ENCODE measurements at places on chromosomes 2 and 18. TPM values are rescaled to one million over a fixed set of nuclear protein-coding genes. Genes with fewer than 3 reads are reported as not detected.

BCL11A gene
- total RNA-seq: not detected

TEKT4 gene
- not detected for total RNA-seq

SLC5A7 gene
- not detected for total RNA-seq

REG3G gene
- total RNA-seq: not detected

DNA sequence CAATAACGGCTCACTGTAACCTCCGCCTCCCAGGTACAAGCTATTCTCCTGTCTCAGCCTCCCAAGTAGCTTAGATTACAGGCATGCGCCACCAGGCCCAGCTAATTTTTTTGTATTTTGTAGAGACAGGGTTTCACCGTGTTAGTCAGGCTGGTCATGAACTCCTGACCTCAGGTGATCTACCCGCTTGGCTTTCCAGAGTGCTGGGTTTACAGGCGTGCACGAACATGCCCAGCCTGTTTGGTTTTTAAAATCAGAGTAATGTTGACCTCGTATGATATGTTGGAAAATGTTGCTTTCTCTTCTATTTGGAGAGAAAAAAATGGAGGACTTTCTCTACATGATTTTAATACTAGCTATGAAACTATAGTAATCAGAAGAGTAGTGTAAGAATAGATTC, 386.2 kb downstream of the PTH2R start:
- no peak for DNase-seq

DNA sequence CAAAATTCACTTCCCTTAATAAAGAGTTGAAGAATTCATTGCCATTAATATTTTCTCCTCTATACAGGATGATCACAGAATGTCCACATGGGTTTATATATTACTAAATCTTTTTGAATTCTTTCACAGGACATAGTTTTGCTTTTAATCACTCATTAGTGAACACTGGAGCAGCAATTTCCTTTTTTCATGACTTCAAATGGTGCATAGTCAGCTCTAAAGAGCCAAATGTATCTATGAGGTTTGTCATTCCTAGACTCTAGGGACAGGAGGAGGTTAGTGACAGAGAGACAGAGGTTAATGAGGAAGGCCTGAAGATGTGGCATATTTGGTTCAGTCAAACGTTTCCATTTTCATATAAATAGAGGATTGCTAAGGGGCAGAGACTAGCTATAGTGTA, 111.8 kb downstream of the FSHR start:
- DNase-seq: no peak

DNA sequence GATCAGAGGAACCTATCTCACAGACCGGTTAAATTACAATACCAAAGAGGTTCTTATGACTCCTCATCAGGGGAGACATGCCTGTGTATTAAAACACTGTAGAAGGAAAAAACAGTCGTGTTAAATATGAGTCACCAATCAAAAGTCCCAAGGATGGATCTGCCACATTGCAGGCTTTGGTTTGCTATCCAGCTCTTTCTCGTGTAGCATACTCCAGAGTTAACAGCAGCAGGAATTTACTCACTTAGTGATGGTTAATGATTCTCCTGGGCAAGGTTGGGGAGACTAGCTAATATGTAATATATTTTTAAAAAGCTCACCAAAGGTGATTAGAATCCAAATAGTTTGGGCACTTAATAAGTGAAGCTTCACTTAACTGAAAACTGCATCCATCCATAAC, 109.7 kb downstream of the MBD5 start:
- peak; percentile 10 for DNase-seq

GRCh38 chr2:43133708-43134570, 92.5 kb downstream of the ZFP36L2 start:
- DNase-seq: no peak

DNA sequence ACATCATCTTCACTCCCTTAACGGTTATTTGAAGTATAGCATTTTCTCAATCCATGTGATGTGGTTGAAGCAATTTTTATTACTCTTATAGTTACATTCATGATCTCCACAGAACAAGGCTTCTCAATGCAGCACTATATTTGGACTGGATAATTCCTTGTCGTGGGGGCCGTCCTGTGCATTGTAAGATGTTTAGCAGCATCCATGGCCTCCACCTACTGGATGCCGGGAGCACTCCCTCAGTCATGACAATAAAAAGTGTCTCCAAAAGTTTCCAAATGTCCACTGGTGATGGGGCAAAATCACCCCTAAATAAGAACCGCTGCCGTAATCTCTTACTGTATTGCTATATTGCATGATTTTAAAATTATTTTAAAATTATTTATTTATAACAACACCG, 110.6 kb upstream of the DDX18 start:
- no peak for DNase-seq

DNA sequence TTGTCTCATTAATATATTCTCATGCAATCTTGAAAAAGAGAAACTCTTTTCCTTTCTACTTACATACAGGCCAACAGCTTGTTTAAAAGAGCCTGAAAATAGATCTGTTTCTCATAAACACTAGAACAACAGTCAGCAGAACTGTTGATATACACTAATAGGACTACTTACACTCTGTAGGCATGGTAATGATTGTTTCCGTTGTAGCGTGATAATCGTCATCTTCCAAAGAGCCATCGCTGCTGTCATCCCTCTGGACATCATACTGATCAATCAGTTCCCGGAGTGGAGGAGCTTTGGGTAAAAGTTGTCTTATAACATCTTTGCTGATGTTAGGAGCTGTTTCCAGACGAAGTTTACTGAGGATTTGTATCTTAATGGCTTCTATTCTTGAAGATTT, 476 bp downstream of the MSTN start:
- DNase-seq: no peak

DNA sequence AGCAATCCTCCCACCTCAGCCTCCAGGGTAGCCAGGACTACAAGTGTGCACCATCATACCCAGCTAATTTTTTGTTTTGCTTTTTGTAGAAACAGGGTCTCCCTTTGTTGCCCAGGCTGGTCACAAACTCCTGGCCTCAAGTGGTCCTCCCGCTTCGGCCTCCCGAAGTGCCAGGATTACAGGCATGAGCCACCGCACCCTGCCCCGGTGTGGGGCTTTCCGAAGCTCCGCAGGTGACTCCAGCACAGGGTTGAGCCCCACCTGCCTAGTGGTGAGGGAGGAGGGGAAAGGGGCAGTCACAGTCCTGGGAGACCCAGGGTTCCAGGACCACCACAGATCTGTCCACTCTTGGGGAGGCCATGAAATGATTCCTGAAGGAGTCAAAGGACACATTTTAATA, 5.2 kb downstream of the PRLH start:
- no peak for DNase-seq

DNA sequence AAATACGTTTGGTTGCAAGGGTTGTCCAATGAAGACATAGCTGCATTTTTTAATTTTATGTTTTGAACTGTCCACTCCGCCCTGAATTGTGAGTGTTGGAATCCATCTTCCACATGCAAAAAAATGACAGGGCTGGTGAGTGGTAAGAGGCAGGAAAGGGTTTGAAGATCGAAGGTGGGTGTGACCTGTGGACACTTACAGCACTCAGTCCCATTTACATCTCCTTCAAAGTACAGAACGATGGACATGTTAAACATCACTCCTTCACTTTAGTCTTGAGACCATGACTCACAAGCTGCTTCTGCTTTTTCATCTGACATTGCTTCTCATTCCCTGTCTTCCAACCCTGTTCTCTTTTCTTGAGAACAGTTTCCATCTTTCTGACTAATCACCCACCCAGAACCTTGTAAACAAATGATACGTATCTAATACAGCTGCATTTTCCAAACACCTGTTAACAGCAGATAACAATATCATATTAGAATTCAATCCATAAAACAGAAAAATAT, 179.3 kb downstream of the ZNF516 start:
- no peak for DNase-seq

- peak; percentile 93 for DNase-seq
These were observed 501.1 kb upstream of the TNP1 start for GRCh38 chr2:217360781-217361482.

DNA sequence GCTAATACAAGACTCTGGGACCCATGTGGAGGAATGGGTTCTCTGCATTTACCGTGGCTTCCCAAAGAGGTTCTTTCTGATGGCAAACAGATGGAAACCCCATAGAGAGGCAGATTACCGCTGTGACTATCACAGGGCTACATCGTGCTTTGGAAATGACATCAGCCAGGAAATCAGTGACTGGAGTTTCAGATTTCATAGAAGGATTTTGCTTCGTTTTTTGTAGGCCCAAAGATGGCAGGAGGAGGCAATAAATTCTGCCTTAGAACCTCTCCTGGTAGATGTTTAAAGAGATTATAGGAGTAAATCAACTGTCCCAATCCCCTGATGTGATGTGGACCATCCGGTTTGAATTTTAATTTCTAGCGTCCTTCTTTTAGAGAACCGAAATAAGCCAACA, 214.1 kb downstream of the AGPS start:
- DNase-seq: no peak

GRCh38 chr2:186595219-186595618, 5.4 kb downstream of the ITGAV start:
- DNase-seq: peak; percentile 68

- peak; percentile 82 for DNase-seq
These were observed 36.6 kb upstream of the IKZF2 start for GRCh38 chr2:213187833-213188532.

DNA sequence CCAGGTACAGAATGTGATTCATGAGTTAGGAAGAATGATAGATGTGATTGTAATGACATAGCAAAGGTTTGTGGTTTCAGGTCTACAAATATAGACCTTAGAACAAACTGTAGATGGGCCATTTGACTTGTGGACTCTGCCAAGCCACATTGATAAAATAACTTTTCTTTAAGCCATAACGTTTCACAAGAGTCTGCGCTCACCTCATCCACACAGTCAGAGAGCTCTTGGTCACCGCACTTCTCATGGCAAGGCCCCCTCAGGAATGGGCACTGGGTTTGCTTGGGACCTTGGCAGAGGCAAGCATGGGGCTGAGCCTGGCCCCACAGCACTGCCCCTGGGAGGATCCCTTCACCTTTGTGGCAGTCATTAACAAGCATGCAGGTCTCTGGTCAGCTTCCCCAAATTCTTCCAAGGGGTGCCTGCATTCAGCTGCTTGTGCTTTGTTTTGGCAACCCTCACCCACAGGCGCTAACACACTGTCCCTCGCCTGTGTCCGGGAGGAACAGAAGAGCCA, 14.0 kb downstream of the ARMC9 start:
- peak; percentile 78 for DNase-seq

DNA sequence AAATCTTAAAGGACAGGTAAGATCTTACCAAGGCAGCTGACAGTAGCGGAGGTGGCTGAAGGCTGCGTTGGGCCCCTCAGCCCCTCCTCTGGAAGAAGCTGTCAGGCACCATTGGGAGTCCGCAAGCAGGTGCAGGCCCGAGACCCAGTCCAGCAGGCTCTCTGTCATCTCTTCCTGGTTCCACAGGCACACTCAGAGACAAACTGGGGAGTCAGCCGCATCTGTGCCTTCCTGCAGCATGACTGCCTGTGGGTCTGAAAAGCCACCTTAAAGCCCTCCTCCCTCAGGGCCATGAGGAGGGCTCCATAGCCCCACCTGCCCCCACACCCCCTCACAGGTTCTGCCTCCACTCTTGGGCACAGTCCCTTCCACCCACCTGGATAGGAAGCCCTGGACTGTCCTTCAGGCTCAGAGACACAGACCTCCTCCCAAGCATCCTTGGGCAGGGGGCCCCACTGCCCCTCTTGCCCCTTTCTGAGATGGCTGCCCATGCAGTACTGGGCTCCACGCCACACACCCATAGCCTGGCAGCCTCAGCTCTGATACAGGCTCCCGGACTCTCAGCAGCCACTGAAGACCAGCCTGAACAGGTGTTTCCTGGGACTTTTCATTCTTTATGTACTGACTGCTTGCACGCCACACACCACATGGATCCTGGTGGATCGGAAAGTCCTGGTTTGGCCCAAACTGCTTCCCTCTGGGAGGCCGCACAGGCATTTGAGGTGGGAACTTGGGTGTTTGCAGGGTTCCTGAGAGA, 239.8 kb downstream of the SEPTIN10 start:
- no peak for DNase-seq

DNA sequence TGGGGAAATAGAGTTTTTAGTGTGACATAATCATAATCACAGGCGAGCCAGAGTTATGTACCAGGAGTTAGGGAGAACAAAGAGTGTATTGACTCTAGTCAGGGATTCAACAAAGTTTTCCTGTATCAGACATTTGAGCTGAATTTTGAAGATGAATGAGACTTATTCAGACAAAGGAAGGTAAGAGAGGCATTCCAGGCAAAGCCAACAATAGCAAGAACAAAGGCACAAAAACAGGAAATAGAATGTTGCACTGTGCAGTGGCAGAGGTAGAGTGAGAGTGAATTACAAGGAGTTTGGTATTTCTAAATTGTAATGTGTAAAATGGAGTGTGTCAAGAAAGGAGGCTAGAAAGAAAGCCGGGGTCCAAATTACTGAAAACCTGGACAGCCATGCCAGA, 156.2 kb downstream of the CCDC148 start:
- no peak for DNase-seq

DNA sequence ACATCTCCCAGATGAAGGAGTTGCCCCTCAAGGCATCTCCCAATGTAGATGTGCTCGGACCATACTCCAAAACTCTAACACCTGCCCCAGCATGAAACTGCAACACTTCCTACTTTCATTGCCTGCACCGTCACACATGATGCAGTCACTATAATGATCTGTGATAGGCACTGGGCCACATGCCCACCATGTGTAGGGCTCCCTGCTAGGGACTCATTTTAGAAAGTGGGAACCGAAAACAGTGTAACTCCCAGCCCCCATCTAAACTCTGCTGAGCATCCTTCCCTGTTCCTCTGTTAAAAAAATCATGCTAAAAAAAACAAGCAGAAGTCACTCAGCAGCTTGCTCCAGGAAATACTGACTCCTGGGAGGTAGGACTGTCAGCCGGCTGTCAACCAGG, 496.1 kb upstream of the RAB6C start:
- no peak for DNase-seq

DNA sequence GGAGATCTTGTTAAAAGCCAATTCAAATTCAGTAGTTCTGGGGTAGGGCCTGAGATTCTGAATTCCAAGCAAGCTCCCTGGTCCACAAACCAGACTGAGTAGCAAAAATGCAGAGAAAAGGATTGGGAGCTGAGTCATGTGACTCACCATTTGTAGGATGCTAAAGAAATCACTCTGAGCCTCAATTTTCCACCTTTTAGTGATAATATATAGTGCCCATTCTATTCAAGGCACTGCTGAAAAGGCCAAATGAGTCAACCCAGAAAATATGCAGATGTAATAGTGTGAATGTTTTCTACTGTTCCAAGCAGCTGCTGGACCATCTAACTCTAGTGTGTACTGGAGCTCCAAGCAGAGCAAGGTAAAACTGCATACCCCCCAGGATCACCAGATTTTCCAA, 47.2 kb downstream of the SLC14A2 start:
- DNase-seq: no peak

Measured in A172 (cell line).